ENCODE measurements at places on chromosomes 11 and 22.

DNA sequence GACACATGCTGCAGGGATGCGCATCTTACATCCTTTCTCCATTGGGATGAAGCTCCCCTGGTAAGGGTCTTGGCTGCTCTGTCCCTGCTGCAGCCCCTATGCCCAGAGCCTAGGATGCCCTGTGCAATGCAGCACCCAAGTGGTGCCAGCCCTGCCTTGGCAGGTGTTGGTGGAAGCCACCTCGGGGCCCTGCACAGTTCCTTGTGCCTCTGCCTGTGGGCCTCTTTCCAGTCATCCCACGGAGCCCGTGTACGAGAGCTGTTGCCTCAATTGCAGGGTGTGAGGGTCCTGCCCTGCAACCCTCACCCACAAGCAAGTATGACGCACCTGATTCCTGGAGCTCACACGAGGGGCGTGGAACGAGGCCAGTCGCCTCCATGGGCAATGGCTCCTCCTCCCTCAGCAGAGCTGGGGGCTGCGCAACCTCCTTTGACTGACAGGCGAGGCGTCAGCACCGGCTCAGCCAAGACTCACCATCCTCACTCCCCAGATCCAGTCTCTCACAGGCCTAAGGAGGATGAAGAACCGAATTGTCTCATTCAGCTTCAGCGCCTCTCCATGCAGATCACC is 719.6 kb downstream of the BRD1 start:
- DNase-seq = no peak

GRCh38 chr11:131737357-131737756 is 366.9 kb downstream of the NTM start:
- DNase-seq = no peak

DNA sequence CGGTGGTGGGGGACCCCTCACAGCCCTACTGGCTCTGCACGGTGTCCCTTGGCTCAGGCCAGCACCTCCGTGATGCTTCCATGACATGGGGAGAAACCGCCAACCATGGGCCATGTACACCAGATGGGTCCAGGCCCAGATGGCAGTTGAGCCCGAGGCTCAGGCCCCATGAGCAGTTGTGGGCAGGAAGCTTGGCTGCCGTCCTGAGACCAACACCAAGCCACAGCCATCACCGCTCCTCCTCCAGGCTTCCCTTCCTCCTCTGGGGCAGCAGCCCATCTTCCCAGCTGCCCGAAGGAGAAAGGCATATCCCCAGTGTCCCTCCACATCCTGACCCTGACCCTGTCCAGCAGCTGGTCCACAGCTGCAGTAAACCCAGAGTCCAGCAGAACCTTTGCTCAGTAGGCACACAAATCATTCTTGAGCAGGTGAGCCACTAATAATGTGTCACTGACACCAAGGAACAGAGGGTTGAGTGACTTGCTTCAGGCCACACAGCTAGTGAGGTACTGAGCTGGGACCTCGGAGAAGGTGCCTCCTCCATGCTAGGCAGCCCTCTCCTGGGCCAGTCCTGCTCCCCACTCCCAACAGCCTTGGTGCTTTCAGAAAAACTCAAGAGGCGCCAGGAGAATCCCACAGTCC is 204.9 kb downstream of the CTTN start:
- no peak for DNase-seq

DNA sequence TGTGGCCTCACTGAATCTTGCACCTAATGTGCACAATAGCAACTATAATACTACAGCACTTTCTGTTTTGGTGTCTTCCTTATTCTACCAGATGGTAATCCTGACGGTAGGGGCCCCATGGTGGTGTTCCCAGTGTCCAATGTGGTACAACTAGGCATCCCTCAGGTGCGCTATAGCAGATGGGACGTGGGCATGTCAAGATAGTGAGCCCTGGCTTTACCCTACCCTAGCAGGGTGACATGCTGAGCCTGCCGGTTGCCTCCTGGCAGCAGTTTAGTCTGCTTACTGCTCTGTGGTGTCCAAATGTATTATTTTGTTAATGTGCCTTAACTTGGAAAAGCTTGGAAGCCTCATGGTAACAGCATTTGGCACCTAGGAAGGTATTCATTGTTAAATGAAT is 19.2 kb downstream of the ACO2 start:
- no peak for DNase-seq

DNA sequence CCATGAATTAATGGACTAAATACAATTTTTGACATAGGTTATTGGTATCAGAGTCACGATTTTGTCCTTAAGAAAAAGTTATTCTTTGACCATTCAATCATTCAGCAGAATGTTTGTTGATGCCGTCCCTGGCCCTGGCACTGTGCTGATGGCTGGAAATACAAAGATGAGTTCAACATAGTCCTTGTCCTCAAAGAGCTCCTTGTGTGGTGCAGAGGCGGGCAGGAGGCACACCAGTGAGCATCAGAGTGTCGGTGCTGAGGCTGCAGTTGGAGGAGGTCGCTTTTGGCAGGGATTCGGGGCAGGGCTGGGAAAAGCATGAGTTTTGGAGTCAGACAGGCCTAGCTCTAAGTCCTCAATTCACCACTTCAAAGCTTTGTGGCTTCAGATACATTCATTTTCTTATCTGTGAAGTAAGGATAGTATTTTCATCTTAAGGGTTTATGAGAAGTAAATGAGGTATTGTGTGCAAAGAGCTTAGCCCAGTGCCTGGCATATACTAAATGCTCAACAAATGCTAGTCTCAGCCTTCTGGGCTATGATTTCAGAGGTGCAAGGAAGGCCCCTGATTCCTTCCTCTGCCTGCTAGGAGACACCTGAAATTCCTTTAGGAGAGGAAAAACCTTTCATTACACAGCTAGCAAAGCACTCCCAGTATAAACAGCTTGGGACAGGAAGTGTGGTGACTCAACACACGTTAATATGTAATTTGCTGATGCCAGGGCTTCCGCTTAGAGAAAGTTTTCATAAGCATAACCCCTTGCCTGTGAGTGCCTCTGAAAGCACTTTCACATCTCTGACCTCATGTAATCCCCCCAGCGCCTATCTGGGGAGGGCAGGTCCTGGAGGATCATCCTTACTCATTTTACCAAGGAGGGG is 113.8 kb downstream of the NECTIN1 start:
- no peak for DNase-seq

DNA sequence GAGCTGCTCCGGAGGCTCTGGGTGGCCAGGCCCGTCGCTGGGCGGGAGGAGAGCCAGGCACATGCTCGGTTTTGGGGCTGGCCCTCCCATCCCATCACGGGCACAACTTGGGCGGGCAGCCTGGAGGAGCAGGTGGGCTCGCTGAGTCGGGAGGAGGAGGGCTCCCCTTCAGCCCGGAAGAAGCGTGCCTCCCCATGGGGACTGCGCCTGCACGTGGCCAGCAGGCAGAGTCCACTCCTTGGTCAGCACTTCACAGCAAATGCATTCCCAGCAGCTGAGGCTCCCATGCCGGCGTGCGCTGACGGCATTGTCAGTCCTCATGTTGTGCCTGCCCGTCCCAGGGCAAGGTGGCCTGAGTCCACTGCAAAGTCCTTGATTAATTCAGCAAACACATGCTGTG is 1281.7 kb downstream of the BRD1 start:
- no peak for DNase-seq

- DNase-seq = peak; percentile 53
Observed at GRCh38 chr22:22810018-22810427, 77.6 kb upstream of the IGLL5 start.

DNA sequence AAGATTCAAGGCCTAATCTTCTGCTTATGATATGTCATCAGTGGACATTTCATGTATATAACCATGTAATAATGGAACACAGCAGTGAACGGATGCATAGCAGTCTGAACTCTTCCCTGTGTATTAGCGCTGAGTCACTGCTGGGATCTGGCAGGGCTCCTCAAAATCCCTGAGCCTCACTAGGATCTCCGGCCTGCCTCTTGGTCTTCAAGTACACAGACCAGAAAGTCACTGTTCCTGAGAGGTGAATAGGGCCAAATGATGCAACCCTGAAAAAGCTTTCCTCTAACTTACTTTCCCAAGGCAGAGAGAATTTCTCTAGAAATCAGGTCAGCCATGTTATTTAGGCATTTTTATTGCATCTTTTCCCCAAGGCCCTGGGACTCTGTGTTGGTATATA is 35.0 kb downstream of the POU2AF1 start:
- no peak for DNase-seq

GRCh38 chr11:131658952-131659351 is 288.5 kb downstream of the NTM start:
- no peak for DNase-seq

DNA sequence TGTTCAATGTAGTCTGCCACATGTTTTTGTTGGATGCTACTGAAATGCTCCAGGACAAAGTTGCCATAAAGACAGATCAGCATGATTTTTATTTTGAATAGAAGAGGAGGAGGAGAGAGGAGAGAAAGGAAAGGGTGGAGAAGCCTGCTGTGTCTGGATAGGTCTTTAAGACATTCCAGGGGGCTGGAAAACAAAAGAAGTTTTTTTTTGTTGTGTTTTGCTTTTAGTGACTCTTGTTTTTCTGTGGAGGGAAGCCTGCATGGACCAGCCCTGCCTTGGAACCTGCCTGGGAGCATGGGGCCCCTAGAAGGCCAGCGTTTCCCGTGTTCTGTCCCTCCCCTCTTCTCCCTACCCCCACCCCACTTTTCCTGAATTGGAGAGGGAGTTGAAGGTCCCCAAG is 2.3 kb downstream of the TSPAN18 start:
- no peak for DNase-seq

DNA sequence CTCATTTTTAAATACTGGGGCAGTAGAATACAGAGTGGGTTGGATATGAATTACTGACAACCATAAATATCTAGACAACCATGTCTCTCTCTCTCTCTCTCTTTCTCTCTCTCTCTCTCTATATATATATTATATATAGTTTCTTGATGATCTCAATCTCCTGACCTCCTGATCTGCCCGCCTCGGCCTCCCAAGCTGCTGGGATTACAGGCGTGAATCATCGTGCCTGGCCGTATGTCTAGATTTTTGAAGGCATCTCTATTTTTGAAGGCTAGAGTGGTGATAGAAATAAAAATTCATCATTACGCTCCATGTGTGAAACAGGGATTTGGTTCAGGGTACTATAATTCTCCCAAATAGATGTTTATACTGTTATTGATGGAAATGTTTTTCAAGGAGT is 84.1 kb downstream of the DDX10 start:
- no peak for DNase-seq

DNA sequence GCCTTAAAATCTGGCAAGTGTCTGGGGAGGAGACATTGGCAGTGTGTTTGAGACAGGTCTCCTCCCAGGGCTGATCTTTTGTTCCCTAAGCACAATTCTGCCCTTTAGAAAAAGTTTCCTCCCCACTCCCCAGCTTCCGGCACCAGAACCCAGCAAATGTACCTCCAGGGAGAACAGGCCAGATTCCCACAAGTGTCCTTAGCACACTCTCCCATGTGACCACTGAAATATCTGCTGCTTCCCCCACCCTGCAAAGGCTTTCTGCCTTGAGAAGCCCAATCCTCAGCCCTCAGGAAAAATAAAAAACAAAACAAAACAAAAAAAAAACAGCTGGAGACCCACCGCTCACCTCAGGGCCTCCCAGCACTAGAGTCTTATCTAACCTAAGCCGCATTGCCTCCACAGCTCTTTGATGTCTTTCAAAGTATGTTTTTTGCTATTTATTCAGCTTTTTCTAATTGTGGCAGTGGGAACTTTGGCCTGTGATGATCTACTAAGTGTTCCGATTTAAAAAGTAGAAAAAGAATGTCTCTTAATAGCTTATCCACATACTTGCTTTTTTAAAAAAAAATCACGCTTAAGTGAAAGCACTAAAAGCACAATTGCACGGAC is 29.0 kb upstream of the FBLN1 start:
- DNase-seq = no peak

- no peak for DNase-seq
Observed at GRCh38 chr11:78949976-78950690, 375.5 kb upstream of the NARS2 start.

DNA sequence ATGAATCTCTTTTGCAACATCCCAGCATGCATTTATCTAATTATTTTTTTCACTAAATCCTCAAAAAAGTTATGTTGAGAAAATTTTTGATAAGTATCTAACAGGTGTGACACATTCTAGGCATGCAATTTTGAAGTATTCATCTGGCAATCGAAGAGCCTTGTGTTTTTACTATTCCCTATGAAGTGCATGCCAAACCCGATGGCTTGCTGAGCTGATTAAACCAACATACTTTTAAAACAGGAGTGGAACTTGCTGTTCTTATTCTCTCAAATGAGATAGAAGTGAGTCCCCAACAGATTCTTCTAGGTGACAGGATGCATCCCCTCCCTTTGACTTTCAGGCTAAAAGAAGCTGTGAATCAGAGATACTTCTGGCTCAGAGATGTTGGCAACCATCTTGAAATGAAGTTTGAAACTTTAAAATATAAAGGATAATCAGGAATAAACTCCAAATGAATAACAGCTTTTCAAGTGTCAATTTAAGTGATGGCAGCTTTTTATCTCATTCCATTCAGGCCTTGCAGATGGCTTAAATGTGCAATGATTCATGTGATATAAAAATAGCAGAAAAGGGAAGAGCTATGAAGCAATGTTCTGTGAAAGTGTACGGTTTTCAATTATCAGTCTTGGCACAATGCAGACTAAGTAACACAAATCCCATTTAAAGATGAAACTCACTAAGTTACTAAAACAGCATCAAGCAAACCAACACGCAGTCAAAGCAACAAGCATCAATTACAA is 67.7 kb downstream of the APOL5 start:
- DNase-seq = no peak

- DNase-seq = no peak
Observed at GRCh38 chr11:12085371-12086251, 24.8 kb upstream of the MICAL2 start.

DNA sequence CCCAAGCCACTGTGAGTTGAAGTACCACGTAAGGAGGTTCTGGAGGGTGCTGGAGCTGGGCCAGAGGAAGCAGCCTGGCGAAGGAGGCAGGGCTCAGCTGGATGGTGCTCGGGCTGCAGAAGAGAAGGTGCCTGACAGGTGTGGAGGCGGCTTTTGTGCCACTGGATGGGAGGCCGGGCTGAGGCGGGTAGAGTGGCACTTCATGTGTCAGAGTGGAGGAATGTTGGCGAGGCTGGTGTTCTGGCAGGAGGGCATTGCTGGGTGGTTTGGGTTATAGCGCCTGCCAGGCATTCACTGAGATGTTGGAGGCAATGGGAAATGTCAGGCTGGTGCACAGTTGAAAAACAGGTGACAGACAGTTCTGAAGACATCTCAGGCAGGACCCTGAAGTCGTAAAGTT is 24.2 kb downstream of the UBE2L3 start:
- no peak for DNase-seq

GRCh38 chr11:130415731-130416529 is 12.5 kb downstream of the ADAMTS8 start:
- DNase-seq = no peak

DNA sequence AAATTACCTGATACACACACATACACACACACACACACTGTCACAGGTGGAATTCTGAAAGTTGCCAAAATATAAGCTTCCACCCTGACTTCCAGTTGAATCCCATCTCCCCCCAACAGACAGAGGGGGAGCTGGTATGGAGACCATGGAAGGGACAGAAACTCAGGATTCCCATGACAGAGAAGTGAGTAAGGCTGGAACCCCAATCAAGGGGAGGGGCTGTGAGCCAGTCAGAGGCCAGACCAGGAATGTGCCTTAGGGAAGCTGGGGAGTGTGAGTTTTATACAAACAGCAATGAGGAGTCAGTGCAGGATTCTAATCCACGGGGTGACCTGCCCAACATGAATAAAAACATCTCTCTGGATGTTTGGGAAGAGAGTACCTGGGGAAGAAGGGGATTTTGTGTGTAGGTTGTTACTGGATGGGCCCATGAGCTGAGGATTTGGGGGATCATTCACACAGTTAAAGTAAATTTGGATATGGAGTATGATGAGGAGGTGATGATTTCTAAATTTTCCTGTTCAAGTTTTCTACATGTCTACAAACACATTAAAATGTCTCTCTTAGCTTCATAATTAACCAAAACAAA is 38.7 kb upstream of the TOP3B start:
- no peak for DNase-seq

- DNase-seq = no peak
Observed at GRCh38 chr11:1473786-1474185, 12.8 kb downstream of the MOB2 start.
